Left kidney (tissue), 8 donors: ENCODE measurements at places on chromosomes 3 and 15. TPM values are rescaled to one million over a fixed set of nuclear protein-coding genes. Genes with fewer than 3 reads are reported as not detected.

Gene PDCD7
- 36.1 TPM for polyA plus RNA-seq

GRCh38 chr15:92336419-92336987, 57.2 kb upstream of the ST8SIA2 start:
- DNase-seq = no peak

- no peak for DNase-seq
These were observed 463.9 kb downstream of the MFSD1 start for GRCh38 chr3:159265705-159266104.

DNA sequence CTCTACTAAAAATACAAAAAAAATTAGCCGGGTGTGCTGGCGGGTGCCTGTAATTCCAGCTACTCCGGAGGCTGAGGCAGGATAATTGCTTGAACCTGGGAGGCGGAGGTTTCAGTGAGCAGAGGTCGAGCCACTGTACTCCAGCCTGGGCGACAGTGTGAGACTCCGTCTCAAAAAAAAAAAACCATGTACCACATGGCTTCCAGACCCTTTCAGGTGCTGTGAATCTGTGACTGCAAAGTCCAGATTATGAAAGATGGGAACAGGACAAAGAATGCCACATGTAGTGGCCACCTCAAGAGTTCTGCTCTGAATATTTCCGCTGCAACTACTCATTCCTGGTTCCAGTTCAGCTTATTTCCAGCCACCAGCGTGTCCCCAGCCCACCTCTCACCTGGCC, 8.4 kb upstream of the DCAF1 start:
- no peak for DNase-seq

DNA sequence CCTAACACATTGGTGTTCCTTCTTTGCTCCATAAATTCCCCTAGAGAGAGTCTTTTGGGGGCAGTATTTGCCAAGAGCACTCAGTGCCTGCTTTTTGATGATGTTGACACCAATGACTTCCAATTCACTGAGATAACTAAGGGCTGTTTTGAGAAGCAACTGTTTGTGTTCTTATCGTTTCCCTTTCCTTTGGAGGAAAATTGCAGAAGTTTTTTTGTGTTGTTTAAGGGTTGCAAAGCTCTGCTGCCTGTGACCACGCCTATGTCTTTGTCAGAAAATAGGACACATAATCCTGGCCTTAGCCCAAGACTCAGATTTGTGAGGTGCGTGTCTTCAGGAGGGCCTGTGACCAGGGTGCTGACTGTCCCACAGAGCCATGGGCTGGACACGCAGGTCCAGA, 99.6 kb downstream of the FAM43A start:
- DNase-seq = no peak

- no peak for DNase-seq
These were observed 18.3 kb downstream of the OSBPL10 start for GRCh38 chr3:31962801-31963205.

Gene FBXO45
- 16.7 TPM for polyA plus RNA-seq

Gene SEMA6D
- 41.4 TPM for polyA plus RNA-seq

Gene HPS3
- 39.6 TPM for polyA plus RNA-seq

- DNase-seq = no peak
These were observed 125.6 kb downstream of the PLOD2 start for GRCh38 chr3:146035366-146035765.

DNA sequence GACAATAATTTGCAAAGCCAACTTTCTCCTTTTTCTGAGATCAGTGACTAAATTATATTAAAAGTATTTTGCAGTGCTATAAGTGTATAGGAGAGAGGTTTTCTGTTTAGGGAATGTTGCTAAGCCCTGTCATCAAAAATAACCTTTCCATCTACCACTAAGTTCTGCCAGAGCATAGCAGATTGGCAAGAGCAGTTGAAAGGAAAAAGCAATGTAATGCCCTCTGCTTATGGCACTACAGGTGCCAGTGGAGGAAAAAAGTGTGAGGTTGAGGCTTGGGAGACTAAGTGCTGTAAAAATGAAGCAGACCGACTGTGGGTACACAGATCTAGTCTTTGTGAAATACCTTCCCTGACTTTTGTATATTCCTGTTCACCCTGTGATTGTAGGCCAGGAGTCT, 11.5 kb downstream of the FILIP1L start:
- DNase-seq = no peak

DNA sequence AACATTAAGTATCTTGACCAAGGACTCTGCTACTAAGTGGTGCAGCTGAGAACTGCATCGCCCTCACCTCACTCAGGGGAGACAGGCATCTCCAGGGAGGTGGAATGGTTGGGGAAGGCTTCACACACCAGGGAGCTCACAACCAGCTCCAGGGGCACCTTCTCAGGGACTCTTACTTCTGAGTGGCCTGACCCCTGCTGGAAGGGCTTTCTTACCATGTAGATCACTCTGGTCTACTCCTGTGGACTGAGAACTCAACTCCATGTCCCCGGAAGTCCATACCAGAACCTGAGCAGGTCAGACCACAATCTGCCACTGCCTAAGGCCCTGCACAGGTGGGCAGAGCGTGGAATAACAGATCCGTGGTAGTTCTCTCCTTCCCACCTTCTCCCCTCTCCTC, 140.5 kb downstream of the TLE3 start:
- no peak for DNase-seq

Gene LMAN1L
- not detected for polyA plus RNA-seq

DNA sequence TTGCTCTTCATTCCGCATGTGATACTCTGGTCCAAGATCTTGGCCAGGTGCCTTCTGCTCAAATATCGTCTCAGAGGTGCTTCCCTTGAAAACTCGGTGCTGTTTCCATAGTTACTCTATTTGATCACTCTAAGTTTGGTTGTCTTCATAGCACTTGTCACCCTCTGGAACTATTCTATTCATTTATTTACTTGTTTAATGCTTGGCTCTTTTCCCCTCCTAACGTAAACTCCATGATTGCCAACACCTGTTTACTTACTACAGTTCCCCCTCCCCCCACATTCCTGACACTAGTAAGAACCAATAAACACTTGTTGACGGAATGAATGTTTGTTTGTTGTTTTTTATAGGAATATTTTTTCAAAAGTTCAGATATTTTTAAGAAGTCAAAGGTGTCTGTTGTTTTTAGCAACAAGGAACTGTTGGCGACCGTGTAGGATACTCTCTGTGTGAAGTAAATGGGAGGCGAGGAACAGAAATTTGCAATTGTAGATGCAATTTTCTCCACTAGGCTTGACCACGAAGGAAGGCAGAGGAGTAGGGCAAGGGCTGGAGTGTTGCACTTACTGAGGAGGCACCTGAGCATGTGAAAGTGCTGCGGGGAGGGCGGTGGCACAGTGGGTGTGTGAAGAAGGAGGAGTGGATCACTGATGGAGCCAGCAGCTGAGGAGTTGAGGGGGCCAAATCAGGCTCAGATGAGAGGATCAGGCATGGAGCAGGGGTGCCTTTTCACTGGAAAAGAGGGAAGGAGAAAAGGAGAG, 48.4 kb downstream of the MOBP start:
- no peak for DNase-seq

GRCh38 chr3:43789028-43789427, 98.3 kb downstream of the ABHD5 start:
- no peak for DNase-seq

Gene GOLGA8M
- polyA plus RNA-seq = 4.5 TPM

Gene ISLR
- polyA plus RNA-seq = 43.2 TPM

DNA sequence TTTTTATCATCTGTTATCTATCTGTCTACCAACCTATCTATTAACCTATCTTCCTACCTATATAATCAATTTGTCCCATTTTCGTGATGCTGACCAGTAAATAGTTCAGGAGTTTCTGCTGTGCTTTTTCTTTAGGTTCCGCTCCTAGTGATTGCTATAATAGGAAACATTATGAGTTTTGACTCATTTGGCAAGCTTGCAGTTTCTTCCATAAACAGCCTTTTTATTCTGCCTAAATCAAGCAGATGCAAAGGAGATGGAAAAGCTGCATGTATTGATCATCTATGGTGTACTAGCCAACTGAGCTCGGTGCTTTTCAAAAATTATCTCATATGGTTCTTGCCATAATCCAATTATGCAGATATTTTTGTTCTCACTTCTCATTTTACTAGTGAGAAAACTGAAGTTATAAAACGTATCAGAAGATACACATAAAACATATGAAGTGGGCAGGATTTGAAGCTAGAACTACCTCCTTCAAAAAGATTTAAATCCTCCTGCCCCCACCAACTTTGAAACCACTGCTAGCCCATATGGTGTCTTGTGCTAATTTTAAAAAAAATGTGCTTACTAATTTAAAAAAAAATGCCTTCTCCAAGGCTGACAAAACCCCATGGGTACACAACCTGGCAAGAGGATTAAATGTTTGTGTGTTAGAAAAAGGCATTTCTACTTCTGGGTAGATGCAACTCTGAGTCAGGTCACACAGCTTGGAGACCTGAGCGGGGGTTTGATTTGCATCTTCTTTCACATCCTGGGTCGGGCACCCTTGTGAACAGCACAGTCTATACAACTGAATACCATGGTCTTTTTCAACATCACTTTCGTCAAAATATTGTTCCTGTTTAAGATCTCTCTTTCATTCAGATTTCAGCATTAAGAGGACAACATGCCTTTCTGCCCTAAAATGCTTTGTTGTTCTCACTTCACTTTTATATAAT, 267.0 kb downstream of the CHL1 start:
- DNase-seq = no peak

Gene LINGO1
- polyA plus RNA-seq = 12.8 TPM

GRCh38 chr15:89090791-89091626, 2.8 kb downstream of the ABHD2 start:
- no peak for DNase-seq
